Activated naive CD4-positive, alpha-beta T cell treated with anti-CD3 and anti-CD28 coated beads, Interleukin-2, amount 50 U/mL, for 16 hours (primary cell): ENCODE measurements at places on chromosomes 1 and 21.
A peak's percentile ranks its signal among the peaks of the same experiment; 100 is the strongest.

DNA sequence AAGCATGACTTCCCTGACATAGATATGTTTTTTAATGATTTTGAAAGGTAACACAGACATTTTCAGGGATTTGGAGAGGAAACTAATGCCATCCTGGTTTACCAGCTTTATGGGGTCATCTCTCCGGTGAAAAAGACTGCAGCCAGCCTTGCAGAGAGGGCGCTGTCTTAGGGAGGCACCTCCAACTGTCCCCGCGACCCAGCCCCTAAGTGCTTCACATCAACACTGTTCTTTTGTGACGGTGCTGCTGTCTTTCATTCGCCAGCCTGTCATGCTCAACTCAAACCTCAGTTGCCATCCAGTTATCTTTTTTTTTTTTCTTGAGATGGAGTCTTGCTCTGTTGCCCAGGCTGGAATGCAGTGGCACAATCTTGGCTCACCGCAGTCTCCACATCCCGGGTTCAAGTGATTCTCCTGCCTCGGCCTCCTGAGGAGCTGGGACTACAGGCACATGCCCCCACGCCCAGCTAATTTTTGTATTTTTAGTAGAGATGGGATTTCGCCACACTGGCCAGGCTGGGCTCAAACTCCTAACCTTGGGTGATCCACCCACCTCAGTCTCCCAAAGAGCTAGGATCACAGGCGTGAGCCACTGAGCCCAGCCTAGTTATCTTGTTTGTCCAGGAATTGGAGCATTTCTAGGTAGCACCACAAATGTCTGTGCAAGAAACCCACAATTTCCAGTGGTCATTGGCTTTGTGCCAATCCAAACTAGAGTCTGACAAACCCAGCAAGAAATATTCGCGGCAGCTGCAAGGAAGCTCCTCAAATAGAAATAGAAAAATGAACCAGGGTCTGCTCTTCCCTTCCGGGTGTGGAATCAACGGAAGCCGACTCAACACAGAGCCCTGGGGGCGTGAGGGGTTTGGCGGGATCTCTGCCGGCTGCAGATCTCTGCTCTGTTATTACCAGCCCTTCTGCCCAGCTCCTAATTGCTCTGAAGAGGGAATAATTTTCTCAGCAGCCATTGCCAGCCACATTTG, 24.2 kb downstream of the PDE9A start:
- DNase-seq: no peak

DNA sequence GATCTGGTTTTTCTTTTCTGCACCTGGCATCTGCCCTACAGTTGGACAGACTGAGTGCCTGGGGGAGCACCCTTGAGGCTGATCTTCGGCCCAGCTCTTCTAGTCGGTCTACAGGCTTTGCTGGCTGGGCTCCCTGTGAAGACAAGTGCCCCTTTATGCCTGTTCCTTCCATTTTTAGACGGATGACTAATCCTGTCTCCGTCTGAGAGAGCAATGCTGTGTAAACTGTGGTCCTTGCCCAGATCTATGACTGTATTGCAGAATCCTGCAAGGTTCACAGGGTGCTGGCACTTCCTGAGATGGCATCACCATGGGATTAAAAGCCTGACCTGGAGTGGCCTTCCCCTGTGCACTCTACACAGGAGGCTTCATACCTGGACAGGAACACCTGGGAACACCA, 47.6 kb upstream of the SAMD13 start:
- DNase-seq: no peak

- peak; percentile 9 for DNase-seq
These were observed 58.9 kb downstream of the KCNAB2 start for GRCh38 chr1:6104631-6105030.

- DNase-seq: peak; percentile 24
These were observed 61.5 kb downstream of the CD58 start for GRCh38 chr1:116508984-116509980.

DNA sequence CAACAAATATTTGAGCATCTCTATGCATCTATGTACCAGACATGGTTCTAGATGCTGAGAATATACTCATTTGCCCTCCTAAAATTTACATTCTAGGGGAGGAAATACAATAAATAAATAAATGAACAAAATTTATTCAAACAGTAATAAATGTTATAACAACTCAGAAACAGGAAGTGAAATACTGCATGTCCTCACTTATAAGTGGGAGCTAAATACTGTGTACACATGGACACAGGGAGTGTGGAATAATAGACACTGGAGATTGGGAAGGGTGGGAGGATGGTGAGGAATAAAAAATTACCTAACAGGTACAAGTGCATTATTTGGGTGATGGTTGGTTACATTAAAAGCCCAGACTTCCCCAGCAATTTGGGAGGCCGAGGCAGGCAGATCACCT, 4.3 kb downstream of the COA7 start:
- no peak for DNase-seq

DNA sequence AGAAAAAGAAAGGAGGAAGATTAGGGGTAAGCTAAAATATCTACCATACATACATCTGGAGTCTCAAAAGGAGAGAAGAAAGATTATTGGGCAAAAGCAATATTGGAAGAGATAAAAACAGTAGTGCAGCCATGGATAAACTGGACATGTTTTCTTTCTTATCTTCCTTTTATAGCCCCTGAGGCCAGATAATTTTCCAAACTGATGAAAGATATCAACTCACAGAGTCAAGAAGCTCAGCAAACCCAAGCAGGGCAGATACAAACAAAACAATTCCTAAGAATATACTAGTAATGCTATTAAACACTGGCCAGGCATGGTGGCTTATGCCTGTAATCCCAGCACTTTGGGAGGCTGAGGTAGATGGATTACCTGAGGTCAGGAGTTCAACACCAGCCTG, 5.8 kb upstream of the PSMB4 start:
- DNase-seq: no peak

GRCh38 chr1:182200025-182200812, 138.7 kb upstream of the ZNF648 start:
- no peak for DNase-seq

DNA sequence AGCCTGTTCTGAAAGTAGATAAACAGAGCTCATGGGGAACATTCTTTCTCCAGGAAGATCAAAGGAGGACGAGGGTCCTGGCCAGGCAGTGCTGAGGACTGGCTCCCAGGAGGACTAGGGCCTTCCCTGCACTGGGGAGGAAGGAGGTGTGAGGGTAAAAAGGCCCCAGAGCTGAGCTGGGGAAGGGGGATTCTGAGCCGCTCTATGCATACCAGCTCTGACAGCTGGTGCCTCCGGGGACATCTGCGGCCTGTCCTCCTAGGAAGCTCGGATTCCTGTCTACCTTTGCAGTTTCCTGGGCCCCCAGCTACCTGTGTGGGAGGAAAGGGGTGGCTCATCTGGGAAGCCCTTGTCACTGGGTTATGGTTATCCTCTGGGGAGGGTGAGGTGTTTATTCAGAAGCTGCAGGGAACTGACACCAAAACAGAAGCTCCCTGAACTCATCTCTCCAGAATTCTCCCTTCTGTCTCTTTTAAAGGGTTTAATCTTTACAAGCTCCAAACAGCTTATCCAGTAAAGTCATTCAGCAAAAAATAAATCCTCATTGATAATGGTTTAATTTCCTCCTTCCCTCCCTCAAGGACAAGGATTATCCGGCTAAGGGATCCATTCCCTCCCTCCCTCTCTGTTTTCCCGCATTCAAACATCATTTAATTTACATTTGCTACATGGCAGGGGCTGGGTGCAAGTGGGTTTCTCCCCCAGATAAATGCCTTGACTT, 31.0 kb downstream of the NENF start:
- no peak for DNase-seq

DNA sequence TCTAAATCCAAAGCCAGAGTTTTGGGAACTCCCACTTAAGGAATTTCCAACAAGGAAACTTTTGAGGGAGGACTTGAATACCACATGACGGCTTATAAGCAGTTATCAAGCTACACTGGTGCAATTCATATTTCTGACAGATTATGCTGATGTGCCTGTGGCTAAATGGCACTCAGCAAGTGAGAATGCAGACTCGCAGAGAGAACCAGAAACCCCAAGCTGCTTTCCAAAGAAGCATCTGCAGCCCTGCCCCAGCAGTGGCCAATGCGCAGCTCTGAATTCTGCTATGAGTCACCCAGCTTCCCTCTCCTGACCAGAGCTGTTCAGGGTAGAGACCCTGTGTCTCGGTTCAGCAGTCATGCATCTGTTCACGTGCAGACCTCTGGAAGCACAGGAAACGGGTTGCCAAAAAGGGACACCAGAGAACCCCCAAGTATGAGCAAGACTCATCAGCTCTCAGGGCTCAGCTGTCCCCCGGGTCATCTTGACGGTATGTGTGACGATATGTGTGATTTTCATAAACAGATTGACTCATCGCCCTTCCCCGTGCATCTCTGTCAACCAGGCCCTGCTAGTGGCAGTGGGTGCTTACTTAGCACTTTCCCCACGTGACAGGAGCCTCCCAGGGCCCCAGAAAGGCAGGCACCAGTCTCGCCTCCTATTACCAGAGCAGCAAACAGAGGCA, 76.3 kb downstream of the ITPKB start:
- DNase-seq: peak; percentile 83

- no peak for DNase-seq
These were observed 6.8 kb upstream of the LHX9 start for GRCh38 chr1:197910120-197910991.

- no peak for DNase-seq
These were observed 81.8 kb upstream of the KLHDC7A start for GRCh38 chr1:18398791-18399530.

GRCh38 chr1:209672705-209673630, 2.2 kb upstream of the G0S2 start:
- no peak for DNase-seq

- no peak for DNase-seq
These were observed 546 bp downstream of the DONSON start for GRCh38 chr21:33587792-33588484.

DNA sequence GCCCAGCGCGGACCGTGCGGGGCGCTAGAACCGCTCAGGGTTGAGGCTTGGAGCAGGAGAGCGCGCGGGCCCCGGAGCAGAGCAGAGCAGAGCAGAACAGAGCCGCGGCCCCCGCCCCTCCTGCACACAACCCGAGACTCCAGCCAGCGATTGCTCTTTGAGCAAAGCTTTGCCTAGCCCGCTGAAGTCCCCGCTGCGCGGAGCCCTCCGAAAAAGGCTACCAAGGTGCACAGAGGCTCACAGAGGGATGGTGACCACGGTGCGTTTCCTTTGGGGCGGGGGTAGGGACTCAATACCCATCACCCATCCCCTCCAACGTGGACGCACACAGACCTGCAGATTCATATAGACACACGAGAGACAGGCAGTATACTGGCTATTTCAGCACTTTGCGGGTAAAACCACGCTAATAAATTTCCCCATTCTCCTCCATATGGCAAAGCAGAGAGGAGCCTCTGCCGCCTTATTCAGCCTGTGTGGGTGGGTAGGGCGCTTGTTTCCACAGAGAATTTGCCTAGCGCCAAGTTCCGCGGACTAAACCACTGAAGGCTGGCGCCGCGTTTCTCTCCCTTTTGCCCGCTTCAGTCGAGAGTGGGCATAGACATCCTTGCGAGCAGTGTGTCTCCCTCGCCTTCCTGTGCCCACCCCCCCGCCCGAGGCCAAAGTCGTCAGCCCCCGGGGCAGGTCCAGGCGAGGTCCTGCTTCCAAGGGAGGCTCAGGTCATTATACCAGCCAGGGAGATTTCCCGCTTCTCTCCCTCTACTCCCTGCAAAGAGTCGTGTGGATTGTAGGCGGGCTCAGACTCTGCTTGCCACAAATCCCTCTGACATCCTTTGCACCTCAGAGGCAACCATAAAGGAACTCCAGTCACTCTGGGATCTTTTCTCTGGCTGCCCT, 8.5 kb downstream of the HLX start:
- DNase-seq: no peak

DNA sequence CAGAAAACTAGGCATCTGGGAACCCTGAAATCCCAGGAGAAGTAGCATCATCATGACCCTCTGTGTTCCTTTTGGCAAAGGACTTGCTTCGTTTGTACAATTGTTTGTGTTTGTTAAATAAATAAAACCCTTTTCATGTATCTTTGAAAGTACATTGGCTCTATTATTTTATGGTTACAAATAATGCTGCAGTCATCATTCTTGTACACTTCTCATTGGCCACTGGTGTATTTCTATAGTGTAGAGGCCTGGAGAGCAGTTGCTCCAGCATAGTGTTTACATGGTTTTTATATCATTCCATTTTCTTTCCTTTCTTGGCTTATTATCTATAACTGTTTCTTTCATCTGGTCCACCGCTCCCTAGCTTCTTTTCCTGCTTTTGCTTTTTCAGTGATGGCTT, 253.3 kb downstream of the FAM72C start:
- DNase-seq: no peak

GRCh38 chr21:42118901-42119300, 47.8 kb downstream of the UMODL1 start:
- DNase-seq: no peak

- DNase-seq: no peak
These were observed 8.5 kb upstream of the NBL1 start for GRCh38 chr1:19635646-19636045.

GRCh38 chr1:158328426-158328825, 2.9 kb downstream of the CD1B start:
- DNase-seq: no peak

DNA sequence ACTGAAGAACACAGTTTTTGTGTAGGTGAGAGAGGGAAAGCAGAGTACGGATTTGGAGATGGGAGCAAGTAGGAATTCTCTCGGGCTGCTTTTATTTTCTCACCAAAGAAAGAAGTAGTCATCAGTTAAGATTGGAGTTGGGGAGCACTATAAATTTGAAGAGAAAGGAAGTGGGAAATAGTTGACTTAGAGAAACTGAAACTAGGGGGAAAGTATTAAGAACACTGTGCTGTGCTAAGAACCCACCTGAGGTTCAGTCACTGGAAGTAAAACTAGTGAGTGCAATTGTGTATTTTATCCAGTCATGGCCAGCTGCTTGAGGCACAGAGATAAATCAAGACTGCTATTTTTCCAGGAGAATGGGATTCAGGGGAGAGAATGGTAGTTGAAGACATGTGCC, 37.4 kb downstream of the CLCC1 start:
- no peak for DNase-seq

- no peak for DNase-seq
These were observed 29.2 kb downstream of the SESN2 start for GRCh38 chr1:28288487-28288886.
